ENCODE measurements at places on chromosomes 16 and 17.

GRCh38 chr17:41658846-41659245 lies 29.8 kb upstream of the EIF1 start:
- no peak for DNase-seq

DNA sequence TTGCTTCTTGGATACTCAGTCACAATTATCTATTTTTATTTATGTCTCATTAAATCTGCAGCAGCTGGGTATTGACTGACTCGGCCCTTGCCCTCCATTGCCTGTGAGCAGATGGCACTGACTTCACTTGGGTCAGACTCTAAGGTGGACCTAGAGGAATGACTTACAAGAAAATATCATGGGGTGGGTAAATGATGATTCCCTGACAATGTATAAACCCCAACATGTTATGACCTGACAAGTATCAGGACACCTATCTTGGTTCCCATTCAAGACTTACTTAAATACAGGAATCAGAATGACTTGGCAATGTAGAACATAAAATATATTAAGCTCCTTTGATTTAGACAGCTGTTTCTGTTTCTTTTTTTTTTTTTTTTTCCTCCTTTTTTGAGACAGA lies 953.5 kb downstream of the CDH11 start:
- DNase-seq = no peak

GRCh38 chr17:37564252-37564651 lies 45.0 kb downstream of the SYNRG start:
- DNase-seq = no peak

DNA sequence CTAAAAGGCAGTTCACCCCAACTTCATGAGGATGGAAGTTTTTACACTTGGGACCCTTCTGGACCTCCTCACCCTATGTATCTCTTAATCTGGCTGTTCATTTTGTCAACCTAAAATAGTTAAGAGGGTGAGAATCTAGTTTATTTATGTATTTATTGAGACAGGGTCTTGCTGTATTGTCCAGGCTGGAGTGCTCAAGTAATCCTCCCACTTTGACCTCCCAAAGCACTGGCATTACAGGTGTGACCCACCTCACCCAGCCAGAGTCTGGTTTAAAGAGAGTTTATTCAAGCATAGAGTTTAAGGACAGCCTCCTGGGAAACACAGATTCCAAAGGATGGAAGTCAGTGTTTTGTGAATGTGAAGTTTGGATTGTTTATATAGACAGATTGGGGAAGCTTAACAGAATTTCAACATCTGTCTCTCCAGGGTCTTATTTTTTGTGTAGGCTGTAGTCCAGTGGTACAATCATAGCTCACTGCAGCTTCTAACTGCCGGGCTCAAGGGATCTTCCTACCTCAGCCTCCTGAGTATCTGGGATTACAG lies 8.0 kb upstream of the APPBP2 start:
- DNase-seq = no peak

DNA sequence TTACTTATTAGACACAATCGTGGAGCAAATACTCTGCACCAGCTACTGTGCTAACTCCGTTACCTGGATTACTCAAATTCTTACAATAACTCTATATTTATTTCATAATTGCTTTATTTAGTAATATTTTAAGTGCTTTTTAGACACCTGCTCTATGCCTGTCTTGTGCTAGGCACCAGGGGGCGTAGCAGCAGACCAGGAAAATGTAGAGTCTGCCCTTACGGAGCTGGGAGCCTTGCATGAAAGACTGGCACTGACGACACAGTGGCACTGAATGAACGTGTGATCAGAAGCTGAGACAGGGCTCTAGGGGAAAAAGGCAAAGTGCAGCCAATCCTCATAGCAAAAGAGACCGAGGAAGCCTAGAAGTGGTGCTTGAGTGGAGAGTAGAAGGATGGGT lies 486.5 kb downstream of the CDH13 start:
- DNase-seq = no peak

- peak; percentile 40 for DNase-seq
Observed at GRCh38 chr16:57609541-57610401, 18.7 kb upstream of the ADGRG1 start.

- no peak for DNase-seq
Observed at GRCh38 chr16:54512467-54512995, 225.9 kb upstream of the IRX3 start.

All from central memory CD4-positive, alpha-beta T cell (primary cell).